Thoracic aorta (tissue), 2 donors: ENCODE measurements at places on chromosomes 4 and X. TPM values are rescaled to one million over a fixed set of nuclear protein-coding genes. Genes with fewer than 3 reads are reported as not detected.

Gene SYTL5
- not detected for total RNA-seq

Gene TMEM255A
- 1.1 TPM for total RNA-seq

Gene NDP
- total RNA-seq, result 0.27 TPM

Gene PAGE4
- not detected for total RNA-seq

Gene LETM1
- 68.9 TPM for total RNA-seq

Gene GPR143
- total RNA-seq, result not detected

Gene SLC34A2
- not detected for total RNA-seq

Gene F8
- total RNA-seq, result 18.1 TPM

Gene APLN
- 1.8 TPM for total RNA-seq

Gene AMOT
- 27.8 TPM for total RNA-seq
